Effector CD4-positive, alpha-beta T cell (primary cell): ENCODE measurements at places on chromosomes 5 and 9.

DNA sequence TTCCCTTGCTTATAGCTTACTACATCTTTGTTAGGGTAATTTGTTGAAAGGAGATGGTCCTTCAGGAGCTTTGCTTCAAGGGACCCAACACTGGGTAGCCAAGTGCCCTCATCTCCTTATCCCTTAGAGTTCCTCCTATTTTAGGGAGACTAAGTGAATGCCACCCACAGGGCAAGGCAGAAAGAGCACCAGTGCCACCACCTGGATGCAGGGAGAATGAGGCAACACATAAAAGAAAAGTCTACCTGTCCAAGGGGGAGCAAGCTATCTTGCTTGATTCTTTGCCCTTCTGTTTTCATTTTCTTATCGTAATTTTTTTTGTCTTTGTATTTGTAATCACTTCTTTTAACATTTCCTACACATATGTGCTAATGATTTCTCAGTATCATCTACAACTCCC is 205.5 kb downstream of the NPR3 start:
- DNase-seq: no peak

- DNase-seq: no peak
Measured at GRCh38 chr5:33102551-33102950, 338.2 kb upstream of the TARS1 start.

- no peak for DNase-seq
Measured at GRCh38 chr5:53173083-53173482, 63.5 kb upstream of the MOCS2 start.

- DNase-seq: no peak
Measured at GRCh38 chr5:74643111-74643562, 2.6 kb upstream of the ENC1 start.

DNA sequence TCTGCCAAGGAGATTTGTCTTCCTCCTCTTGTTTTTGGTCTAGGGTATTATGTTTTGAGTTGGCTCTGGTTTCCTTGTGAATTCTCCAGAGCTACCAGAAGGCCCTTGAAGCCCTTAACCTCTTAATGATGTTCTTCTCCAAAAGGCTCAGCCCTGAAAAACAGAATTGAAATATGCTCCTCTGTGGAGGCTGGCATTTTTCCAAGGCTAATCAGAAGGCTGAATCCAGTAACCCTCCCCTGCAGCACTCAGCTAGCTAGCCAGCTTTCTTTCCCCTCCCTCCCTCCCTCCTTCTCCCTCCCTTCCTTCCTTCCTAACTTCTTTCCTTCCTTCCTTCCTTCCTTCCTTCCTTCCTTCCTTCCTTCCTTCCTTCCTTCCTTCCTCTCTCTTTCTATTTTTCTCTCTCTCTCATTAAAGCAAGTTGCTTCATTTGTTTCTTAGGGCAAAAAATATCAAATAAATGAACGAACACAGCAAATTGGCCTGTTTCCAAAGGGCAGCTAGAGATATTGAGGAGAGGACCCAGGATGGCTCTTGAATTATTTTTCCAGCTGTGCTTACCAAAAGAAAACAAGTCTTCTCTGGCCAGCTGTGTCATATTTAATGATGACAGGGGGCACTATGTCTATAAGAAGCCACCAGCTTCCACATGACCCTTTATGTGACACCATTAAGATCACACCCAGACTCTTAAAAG is 38.7 kb downstream of the JAKMIP2 start:
- DNase-seq: no peak

- DNase-seq: no peak
Measured at GRCh38 chr9:113622600-113623400, 159.3 kb downstream of the RGS3 start.

- DNase-seq: no peak
Measured at GRCh38 chr9:28758341-28758740, 1185.1 kb upstream of the C9orf72 start.

DNA sequence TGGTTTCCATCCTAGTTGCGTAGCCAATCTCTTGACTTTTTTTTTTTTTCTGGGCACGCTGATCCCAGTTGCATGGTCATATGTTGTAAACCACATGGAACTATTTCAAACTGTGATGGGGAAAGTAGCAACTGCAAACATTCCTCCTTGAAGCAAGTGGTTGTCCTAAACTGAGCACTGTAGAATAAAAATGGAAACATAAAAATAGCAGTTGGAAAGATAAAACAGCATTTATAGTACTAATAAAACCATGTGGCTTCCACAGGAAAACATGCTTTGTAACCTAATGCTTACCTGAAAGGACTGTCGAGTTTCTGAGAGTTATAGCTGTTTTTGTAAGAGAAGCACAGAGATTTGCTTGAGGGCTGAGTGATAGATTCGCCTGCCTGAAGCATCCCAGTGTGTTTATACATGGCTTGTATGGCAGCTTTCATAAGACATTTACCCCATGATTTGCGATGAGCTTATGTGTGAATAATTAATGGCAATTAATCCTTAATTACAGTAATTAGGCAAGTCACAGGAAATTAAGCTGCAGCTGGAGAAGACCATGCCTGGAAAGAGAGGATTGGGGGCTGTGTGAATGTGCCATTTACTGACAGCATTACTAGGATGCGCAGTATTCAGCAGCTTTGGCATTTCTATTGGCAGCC is 136.5 kb downstream of the PBX3 start:
- DNase-seq: no peak
